Caco-2 (cell line): ENCODE measurements at places on chromosomes 6 and 20.

GRCh38 chr6:30998785-30999184, 11.5 kb upstream of the MUC22 start:
- DNase-seq, result no peak

- DNase-seq, result peak; percentile 7
Measured at GRCh38 chr6:49506569-49507111, 6.9 kb downstream of the GLYATL3 start.

- DNase-seq, result peak; percentile 78
Measured at GRCh38 chr6:17705778-17706579, 746 bp downstream of the NUP153 start.

DNA sequence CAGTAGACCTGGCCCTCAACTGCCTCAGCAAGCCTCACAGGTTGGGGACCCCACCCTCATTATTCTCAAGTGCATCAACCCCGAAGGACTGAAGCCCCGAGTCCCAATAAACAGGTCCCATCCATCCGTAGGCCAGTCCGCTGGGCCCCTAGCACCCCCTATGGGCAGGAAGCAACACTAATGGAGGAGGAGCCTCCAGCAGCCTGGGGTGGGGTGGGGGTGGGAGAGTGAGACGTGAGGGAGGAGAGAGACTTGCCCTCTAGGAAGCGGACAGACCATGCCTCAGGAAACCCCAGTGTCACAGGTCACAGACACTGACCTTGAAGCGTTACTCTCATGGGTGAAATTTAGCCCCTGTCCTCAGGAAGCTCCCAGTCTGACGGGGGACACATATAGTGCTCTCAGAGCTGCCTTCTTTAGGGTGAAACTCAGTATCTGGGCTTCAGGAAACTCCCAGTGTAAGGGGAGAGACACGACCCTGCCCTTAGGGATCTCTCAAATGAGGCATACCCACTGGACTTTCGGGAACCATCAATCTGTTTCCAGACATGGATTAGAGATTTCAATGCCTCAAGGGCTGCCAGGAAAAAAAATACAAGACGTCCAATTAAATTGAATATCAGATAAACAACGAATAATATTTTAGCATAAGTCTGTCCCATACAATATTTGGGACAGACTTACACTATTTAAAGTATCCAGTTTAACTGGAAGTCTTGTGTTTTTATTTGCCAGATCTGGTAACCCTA, 125.8 kb downstream of the MRPL14 start:
- DNase-seq, result peak; percentile 54

DNA sequence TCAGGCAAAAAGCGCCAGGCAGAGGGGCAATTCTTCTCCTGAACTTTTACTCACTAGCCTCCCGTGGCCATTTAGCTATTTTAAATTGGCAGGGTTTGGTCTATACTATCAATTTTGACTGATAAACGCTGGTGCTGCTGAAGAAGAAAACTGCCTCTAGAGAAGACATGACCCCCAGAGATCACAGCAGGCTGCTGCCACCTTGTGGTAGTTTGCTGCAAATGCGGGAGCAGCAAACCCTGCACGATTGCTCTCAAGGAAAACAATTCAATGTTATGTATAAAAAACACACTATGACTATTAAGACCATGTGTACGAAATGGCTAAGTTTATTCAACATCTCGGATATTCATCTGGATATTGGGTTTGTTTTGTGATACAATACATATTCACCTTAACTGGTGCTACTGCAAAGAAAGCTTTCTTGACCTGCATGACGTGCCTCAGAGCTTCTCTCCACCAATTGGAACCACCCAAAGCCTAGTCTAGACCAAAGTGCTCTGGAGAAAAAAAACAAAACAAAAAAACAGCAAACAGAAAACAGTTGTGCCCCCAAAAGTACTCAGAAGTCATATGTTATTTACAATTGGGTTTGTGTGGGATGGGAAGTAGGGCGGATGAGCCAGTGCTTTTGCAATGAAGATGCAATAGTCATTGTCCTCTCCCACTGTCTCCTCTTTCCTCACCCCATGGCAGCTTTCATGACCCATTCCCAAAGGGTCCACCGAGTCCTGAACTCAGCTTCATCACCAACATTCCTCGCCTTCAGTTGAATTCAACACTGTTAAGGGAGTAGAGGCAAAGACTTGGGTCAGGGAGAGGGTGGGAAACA, 19.6 kb upstream of the IL17F start:
- DNase-seq, result peak; percentile 72

DNA sequence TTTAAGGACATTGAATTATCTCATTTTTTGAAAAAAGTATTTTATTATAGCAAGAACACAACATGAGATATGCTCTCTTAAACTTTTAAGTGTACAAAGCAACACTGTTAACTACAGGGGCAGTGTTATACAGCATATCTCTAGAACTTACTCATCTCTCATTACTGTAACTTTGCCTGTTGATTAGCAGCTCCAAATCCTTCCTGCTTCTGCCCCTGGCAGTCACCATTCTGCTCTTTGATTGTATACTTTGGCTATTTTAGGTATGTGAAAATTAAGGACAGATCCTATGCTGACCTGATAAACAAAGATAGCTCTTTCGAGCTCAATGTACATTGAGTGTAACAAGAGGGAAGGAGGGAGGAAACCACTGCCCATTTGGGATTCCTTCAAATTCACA, 1349.8 kb upstream of the GJE1 start:
- no peak for DNase-seq

DNA sequence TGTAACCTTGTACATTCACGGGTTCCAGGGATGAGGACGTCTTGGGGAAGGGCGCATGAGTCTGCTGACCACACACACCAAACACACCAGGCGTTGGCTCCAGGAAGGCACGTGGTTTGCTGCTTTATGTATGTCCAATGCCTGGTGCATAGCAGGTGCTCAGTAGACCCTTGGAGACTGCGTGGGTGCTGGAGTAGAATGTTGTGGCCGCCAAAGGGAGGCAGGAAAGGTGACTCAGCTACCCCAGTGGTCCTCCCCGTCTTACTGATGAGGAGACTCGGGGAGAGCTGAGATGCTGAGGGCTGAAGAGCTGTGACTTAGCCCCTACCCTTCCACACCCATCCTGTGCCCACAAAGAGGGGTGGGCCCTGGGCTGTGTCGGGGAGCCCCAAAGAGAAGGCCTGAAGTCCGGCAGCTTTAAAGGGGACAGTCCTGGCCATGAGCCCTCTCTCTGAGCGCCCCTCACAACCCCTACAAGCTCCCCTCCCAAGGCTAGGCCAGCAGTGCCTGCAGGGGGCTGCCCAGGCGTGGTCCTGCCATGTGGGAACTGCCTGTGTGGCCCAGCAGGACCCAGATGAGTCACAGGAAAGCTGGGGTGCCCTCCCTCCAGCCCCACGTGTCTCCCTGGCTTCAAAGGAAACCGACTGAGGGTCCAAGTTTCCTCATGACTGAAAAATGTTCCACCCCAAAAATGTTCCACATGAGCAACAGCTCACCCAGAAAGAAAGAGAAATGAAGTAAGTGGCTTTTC, 28.0 kb upstream of the PTGIS start:
- DNase-seq, result no peak

GRCh38 chr6:5108068-5108467, 22.9 kb downstream of the PPP1R3G start:
- DNase-seq, result no peak

- DNase-seq, result peak; percentile 82
Measured at GRCh38 chr6:12289933-12290820, at the start of gene EDN1. Gene EDN1, plus strand, starts transcription at chr6:12290361. Its CDS starts 269 bp downstream, at chr6:12290630.
